ENCODE measurements at places on chromosomes 1 and 21.

DNA sequence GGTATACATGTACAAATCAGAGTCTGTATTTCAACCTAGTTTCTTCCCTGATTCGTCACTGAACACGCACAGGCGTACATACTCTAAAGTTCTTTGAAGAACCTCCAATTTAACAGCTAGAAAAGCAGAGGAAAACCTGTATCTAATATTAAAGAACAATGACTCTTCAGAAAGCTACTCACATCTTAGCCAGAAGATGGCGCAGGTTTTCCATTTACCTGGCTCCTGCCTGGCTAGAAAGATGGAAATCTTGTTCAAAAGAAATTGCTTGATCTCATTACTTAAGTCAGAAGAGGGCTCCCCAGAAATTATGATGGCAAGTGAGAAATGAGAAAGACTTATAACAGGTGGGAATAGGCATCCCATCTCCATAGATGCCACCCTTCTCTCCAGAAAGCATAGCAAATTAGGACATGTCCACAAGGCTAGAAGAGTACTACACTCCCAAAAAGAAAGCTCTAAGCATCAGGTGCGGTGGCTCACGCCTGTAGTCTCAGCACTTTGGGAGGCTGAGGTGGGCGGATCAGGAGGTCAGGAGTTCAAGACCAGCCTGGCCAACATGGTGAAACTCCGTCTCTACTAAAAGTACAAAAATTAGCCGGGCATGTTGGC lies 19.0 kb upstream of the L1TD1 start:
- peak; percentile 39 for DNase-seq

GRCh38 chr1:173753830-173754229 lies 39.0 kb downstream of the KLHL20 start:
- no peak for DNase-seq

- DNase-seq = no peak
Observed at GRCh38 chr1:15574741-15575140, 10.1 kb downstream of the AGMAT start.

DNA sequence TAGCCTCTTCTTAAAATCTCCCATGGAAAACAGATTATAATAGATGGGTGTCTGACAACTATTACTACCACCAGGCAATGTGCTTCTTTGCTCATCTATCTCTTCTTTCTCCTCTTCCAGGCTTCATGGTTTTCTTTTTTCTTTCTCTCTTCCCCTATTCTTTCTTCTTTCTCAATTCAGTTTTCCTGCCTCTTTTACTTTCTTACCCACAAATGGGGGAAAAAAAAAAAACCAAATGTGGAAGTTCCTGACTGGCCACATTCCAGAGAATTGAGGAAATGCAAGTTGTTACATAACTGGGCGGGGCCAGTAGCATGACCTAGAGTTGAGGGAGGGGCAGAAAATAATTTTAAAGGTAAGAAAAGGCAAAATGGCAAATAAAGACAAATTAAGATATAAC lies 10.9 kb upstream of the SMG7 start:
- DNase-seq = no peak

DNA sequence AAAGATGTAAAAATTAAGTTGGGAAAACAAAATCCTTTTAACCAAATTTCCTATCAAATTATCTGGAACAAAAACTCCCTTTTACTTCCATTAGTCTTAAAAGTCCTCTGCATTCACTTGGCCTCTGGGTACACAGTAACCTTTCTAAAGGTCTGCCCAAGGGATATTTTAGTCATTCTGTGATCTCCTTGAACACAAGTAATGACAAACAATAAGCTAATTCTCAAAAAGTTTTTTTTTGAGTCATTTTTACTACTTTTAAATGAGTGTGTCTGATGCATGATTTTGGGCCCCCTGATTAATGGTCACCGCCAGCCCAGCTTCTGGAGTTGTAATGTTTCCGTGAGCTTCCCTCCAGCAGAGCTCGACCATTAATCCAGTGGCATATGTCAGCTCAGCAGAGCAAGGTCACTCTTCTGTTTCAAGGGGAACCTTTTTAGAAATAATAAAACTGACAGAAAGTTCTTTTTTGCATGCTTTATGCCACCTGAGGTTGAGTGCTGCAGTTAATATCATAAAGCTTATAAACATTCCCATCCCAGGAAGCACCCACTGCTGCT lies 14.3 kb downstream of the SAMSN1 start:
- no peak for DNase-seq

DNA sequence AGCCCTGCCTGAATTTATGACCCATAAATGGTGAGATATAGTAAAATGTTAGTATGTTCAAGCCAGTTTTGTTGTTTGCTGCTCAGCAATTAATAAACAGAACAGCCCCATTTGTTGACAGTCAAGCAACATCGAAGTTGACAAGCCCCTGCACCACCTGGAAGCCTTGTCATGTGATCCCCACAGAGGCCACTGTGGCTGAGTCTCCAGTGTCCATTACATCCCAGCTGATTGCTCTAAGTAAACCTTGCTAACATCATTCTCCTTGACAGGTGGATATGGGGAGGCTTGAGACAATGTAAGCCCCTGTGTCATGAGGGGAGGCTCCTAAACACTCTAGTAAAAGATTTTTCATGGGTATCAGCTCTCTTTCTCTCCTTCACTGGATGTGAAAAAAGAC lies 17.5 kb upstream of the TACSTD2 start:
- no peak for DNase-seq

DNA sequence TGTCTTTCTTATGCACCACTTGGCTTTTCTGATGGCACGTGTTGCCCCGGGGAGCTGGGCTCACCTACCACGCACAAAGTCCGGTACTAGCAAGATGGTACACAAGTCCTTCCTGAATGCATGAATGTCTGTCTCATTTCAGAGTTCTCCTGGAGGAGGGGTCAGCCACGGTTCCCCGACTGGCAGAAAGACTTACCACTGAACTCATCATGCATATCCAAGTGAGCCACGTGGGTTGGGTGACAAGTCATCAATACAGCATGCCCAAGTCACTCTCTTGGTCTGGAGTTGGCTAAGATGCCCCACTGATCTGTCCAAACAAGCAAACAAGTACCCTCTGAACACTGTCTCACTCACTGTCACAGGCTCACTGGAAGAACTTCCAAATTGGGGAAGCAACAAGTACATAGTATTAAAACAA lies 28.6 kb upstream of the MX1 start:
- DNase-seq = no peak

DNA sequence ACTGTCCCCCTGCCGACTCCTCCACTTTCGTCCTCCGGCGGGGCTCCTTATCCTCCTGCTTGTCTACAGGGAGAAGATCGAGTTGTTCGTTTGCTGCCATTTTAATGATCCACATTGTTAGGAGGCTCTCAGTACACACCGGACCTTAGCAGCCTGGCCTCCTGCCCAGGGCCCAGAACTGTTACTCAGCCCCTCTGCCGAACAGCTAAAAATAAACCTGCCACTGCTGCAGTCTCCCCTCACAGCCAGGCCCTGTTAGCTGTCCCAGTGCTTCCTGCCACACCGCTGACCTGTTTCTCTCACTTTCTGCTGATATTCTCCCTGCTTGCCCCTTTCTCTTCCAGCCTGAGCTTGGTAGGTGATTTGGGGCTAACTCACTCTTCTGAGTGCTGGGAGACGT lies 8.3 kb downstream of the MAPKAPK2 start:
- no peak for DNase-seq

GRCh38 chr1:10936998-10937901 lies 75.2 kb upstream of the TARDBP start:
- DNase-seq = no peak

- DNase-seq = no peak
Observed at GRCh38 chr1:156074661-156075060, 7.6 kb downstream of the MEX3A start.

DNA sequence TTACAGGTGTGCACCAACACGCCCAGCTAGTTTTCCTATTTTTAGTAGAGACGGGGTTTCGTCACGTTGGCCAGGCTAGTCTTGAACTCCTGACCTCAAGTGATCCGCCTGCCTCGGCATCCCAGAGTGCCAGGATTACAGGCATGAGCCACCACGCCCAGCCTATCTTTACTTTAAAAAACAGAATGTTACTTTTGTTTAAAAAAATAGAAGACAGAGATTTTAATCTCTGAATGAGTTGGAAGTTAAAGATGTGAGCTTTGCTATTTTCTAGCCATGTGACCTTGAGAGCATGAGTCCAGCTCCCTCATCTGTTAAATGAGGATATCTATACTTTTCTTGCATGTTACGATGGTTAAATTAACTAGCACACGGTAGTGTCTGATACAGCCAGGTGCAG lies 3.9 kb upstream of the PUM1 start:
- DNase-seq = no peak

DNA sequence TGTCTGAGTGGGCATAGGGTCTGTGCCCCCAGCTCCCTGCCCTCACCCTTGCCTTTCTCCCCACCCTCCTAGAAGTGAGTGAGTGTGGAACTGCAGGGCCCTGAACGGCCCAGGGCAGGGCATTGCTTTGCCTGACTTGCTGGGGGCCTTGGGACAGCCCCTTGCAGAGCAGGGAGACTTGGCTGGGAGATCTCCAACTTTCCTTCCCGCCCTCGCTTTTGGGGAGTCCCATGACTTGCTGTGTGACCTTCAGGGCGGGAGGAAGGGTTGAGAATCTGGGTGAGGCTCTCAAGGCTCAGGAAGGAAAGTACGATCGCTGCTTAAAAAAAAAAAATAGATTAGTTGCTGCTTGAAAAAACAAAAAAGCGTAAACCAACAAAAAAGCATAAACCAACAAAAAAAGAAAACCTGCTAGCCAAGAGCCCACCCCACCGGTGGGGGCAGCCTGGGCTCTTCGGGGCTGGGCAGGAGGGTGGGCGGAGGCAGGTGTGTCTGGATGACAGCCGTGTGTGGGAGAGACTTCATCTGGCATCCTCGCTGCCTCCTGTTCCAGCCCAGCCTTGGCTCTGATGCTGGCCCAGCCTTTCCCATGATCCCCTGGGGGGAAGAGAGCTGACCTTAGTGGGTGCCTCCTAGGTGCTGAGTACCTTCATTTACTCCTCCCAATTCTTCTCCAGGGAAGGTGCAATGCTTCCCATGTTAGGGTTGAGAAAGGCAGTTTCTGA lies 6.5 kb downstream of the NBL1 start:
- DNase-seq = no peak

GRCh38 chr1:202143768-202144401 lies 652 bp downstream of the ARL8A start:
- no peak for DNase-seq

GRCh38 chr1:105101261-105101660 lies 1351.6 kb downstream of the AMY1C start:
- no peak for DNase-seq

DNA sequence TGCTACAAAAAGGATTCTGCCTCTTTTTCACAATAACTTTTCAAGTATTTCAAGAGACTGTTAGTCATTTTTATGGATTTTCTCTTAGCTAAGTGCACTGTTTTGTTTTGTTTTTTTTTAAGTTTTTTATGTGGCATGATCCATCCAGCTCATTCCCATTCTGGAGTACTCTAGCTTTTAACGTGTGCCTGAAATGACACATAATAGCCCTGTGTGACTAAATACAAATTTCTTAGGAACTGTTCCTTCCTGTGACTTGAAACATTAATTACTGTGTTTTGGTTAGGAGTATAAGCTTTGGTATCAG lies 143.9 kb downstream of the HS2ST1 start:
- DNase-seq = no peak

GRCh38 chr21:45578176-45578801 lies 36.0 kb upstream of the SLC19A1 start:
- DNase-seq = no peak

DNA sequence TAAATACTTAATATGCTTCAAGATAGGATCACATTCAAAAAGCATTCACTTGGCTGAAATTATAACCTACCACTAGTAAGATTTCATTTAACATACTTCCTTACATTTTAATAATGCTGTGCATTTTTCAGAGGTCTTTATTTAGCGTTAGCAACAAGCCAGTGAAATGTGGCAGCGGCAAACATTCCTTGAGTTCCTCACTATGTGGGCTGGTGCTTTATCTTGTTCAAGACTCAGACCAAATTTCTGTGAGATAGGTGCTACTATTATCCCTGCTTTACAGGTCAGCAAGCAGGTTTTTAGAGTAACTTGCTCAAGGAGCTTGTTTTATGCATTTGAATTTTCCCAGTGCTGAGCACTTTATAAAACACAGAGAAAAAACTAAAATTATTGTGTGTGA lies 132.7 kb downstream of the PLPPR4 start:
- no peak for DNase-seq

DNA sequence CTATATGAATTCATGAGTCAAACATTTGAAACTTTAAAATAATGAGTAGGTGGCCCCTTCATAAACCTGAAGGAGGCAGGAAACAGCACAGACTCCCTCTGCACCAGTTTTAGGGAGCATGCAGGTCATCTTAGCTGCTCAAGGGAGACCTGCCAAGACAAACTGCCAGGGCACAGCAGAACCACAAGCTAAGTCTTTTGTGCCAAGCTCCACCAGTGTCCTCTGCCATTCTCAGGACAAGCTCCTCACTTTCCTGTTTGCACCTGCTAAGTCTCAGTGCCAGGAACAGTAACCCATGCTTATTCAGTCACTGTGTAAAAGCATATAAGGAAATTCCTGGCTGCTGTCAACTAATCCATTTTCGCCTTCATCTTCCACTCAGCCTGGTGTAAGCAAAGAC lies 368.9 kb downstream of the SEC16B start:
- DNase-seq = no peak

GRCh38 chr1:172698224-172698623 lies 39.3 kb downstream of the FASLG start:
- peak; percentile 50 for DNase-seq

DNA sequence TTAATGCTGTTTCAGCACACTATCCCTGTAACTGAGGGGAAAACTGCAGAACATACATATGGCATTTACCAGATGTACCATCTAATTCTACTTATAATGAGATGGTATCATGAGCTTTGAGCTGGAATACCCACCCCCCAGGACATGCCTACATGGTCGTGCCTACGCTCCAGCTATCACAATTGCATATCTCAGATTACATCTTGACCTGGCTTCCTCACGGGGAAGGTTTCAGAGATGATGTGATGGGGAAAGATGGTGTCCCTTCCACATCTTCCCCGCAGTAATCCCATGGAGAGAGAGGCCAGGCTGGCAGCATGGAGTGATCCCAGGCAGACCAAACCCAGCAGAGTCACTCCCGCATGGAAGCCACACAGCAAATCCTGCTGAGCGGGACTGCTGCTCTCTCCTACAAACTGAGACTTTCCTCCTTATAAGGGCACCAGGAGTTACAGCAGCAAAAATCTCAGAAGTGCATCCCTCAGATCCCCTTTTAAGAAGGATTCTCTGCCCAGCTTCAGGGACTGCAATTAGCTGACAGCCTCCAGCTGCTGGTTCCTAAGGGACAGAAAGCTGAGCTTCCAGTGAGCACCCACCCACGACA lies 67.1 kb downstream of the KCNH1 start:
- no peak for DNase-seq

DNA sequence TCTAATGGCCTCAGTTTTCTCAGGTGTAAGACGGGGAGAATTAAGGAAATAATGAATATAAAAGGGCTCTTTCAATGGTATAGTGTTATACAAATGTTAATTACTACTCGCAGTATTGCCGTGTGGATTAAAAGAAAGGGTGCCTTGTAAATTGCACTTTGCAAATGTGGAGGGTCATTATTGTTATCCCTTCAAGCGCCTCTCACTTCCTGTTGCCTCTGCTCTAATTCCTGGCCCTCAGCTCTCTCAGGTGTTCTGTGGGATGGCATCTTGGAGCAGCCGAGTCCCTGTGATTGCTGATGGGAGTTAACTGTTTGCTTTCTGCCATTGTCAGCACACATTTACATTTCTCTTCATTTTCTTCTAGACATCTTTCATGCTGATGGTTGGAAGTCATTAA lies 7.1 kb upstream of the S100A11 start:
- DNase-seq = no peak

GRCh38 chr1:82454431-82454830 lies 653.7 kb downstream of the ADGRL2 start:
- no peak for DNase-seq

GRCh38 chr21:35559128-35559828 lies 501.0 kb downstream of the SETD4 start:
- DNase-seq = no peak
